ENCODE measurements at places on chromosomes 7 and 10.

DNA sequence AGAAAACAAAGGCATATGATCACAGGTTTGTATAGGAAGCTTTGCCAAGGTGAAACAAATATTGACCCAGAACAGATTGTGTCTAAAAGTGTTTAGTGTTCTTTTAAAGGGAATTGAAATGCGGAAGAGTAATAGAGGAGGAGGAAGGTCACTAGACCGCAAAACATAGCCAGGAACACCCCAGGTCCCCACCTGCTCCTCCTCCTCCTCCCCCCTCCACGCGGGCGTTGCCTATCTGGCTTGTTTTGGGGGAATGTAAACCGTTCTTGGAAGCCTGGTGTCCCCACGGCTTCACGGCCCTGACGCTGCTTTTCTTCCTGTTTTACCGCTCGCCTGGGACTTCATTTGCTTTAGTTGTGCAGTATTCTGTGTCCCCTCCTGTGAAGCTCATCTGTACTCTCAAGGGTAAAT is 81.0 kb upstream of the PFKP start:
- DNase-seq, result no peak

DNA sequence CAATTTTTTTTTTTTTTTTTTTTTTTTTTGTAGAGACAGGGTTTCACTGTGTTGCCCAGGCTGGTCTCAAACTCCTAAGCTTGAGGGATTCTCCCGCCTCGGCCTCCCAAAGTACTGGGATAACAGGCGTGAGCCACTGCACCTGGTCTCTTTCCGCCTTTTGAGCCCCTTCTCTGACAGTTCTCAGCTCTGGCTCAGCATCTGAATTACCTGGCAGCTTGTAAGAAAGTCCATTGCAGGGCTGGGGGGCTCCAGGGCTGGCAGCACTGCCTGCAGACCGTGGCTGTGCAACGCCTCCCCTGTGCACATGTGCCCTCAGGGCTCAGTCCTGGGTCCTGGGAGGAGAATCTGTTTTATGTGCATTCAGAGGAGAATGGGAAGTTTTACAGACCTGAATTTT is 37.6 kb downstream of the VWA2 start:
- DNase-seq, result no peak

- no peak for DNase-seq
Observed at GRCh38 chr10:4315551-4315950, 510.5 kb upstream of the AKR1E2 start.

GRCh38 chr10:12595936-12596576 is 246.7 kb downstream of the CAMK1D start:
- DNase-seq, result no peak

DNA sequence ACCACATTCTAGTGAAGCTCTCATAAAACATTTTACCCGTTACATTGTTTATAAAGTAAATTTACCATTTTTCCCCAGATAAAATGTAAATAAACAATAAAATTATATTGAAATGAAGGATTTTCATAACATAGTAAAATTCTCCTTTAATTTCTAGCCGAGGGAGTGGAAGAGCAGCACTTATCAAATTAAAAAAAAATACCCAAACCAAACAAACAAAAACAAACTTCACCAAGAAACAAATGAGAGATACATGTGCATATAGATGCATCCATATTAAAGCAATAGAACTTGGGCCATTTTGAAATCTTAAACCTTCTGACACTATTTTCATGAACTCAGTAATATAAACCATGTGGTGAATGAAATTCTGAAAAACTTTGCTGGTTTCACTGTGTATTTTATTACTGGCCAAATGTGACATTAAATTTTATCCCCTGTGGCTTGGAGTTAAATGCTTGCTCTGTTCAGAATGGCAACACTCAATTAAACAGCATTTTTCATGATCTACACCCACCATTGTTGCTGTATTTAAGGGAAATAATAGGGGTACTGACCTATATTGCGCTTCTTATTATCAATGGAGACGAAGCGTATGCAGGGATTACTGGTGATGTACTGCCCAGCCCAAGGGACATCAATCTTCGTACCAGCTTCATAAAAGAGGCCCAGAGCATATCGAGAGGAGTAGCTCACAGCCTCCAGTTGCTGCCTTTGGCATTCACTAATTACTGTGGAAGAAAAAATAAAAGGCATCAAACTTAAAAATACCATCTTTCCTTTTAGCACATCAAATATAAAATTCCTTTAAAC is 220.9 kb downstream of the RNLS start:
- no peak for DNase-seq

GRCh38 chr7:151091431-151091830 is 5.2 kb downstream of the AGAP3 start:
- no peak for DNase-seq

- DNase-seq, result no peak
Observed at GRCh38 chr7:127702938-127703337, 50.9 kb downstream of the SND1 start.

GRCh38 chr10:17216901-17217395 is 11.1 kb upstream of the VIM start:
- DNase-seq, result no peak

GRCh38 chr7:127873715-127874636 is 157.3 kb downstream of the LRRC4 start:
- no peak for DNase-seq

- no peak for DNase-seq
Observed at GRCh38 chr10:8369666-8370065, 315.2 kb downstream of the GATA3 start.

- no peak for DNase-seq
Observed at GRCh38 chr7:134694299-134694698, 47.6 kb downstream of the BPGM start.

- DNase-seq, result no peak
Observed at GRCh38 chr7:82018226-82018625, 248.4 kb upstream of the HGF start.

- peak; percentile 47 for DNase-seq
Observed at GRCh38 chr7:43572516-43573049, 10.3 kb upstream of the STK17A start.

GRCh38 chr10:51227897-51228713 is 153.8 kb downstream of the PRKG1 start:
- no peak for DNase-seq

GRCh38 chr10:7786430-7786829 is 1.4 kb downstream of the KIN start:
- DNase-seq, result no peak

Data from CD4-positive, alpha-beta T cell treated with Interleukin-6 for 4 hours (primary cell).